Activated naive CD8-positive, alpha-beta T cell treated with anti-CD3 and anti-CD28 coated beads, Interleukin-2, amount 50 U/mL, for 16 hours (primary cell): ENCODE measurements at places on chromosomes 11 and 22.

DNA sequence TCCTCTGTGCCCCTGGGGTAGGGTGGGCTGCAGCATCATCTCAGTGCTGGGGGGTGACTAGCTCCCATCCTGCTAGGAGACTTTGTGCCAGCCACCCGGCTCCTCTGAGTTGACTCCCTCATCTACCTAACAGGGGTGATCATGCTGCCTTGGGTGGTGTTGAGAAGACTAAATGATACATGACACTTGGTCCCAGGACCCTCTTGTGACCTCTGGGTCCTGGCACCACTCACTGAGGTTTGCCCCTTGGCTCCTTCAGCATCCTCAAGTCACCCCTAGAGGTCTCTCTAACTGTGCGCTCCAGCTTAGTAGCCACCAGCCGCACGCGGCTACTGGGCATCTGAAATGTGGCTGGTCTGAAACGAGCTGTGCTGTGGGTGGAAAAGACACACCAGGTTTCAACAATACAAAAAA, 72.1 kb downstream of the LRRC32 start:
- no peak for DNase-seq

- no peak for DNase-seq
Observed at GRCh38 chr11:117819096-117820040, 5.2 kb downstream of the FXYD2 start.

DNA sequence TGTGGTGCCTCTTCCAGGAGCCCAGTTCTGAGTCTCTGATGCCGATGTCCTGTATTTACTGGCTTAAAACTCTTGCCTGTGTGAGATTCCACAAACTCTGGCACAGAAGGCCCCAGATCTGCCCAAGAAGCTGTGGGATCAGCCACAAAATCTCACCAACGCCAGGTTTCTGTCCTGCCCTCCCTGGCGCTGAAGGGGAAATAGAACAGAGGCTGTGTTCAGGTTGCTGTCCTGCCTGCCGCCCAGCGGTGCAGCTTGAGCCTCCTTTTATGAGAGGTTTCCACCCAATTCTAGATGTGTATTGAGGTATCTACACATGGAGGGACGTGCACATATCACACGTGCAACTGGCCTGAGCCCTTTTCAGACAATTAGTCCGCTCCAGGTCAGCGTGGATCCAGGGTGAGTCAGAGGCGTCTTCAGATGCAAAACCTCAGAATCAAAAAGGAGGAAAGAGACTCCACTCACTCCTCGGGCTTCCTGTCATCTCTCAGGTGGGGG, 2.2 kb downstream of the TMEM80 start:
- DNase-seq: no peak

DNA sequence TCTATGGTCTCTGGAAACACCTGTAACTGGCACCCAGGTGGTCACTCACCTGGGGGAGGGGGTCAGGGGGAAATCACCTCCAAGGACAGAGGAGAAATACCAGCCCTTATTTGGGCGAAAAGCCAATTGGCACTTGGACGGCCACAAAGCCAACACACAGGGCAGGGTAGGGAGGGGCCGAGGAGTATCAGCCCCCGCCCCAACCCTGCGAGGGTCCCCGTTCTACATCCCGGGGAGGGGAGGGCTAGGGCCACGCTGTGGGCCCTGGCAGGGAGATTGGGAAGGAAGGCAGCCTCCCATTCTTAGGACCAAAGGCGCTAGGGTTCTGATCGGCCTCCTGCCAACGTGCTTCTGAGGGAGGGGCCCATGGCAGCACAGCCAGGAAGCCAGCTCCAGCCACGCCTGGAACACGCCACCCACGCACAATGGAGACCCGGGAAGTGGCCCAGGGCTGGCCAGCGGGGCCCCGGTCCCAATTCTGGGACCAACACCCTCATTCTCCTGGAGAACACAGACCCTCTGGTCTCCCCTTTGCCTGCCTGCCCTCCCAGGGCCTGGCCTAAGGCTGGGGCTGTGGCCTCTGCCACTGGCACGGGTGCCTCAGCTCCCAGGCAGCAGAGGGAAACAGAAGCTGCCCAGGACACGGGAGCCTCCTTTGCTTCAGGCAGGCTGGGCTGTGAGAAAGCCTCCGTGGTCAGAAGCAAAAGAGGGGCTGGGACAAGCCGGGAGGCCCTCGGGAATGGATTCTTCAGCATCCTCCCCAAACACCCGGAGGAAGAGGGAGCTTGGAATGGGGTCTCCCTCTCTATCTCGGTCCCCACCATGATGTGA, 7.4 kb downstream of the CBX6 start:
- no peak for DNase-seq

DNA sequence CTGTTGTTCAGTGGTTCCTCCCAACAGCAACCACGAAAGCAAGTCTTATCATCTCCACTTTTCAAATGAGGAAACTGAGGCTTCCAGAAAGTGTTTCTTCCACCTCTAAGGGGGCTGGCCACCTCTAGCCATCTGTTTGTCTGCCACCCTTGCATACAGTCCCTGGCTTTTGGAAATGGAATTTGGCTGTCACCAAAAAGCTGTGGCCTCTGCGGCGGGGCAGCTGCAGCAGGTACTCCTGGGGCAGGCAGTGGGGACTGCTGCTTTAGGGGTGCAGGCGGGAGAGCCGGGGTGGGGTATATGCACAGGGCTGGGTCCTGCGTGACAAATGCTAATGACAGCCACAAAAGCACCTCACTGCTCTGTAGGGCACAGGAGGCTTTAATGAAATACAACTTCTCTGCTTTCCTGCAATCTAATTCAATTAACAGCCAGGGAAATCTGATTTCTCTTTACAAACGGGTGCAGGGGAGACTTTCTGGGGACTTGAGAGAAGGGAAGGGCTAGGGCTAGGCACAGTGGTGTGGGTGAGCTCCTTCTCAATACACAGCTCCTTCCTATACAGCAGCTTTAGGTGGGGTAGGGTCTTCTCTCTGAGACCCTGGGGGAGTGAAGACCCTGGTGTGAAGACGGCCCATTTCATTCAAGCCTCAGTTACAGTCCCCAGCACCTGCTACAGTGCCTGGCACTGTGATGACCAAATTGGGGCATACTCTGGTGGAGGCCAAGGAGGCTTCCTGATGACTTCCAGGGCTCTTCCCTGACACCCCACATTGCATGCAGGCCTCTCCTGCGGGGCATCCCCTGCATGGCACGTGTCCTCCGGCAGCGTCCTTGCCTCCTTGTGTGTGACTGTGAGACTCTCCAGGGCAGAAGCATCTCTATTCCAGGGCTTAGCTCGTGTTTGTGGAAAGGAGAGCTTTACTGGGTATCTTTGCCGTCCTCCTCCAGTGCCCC, 161.6 kb downstream of the CEP164 start:
- no peak for DNase-seq

DNA sequence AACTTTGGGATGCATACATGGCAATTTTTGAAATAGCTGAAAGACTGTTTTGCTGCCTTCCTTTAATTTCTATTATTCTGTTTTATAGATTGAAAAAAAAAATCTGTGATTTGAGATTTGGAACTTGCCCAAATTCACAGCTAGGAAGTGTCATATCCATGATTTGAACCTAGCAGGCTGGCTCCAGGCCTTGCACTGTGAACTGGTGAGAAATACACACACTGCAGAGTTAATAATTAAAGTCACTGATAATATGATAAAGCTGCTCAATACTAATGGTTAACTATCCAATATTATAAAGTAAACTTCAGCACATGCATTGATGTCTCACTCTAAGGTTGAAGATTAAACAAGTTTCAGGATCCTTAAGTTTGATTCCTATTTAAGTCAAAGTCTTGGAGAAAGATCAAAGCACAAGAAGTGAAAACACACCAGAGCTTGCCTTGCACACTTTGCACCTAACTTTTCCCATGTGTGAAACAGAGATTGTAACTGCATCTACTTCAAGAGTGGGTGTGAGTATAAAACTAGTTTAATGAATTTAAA, 150.6 kb upstream of the CCDC179 start:
- DNase-seq: no peak

DNA sequence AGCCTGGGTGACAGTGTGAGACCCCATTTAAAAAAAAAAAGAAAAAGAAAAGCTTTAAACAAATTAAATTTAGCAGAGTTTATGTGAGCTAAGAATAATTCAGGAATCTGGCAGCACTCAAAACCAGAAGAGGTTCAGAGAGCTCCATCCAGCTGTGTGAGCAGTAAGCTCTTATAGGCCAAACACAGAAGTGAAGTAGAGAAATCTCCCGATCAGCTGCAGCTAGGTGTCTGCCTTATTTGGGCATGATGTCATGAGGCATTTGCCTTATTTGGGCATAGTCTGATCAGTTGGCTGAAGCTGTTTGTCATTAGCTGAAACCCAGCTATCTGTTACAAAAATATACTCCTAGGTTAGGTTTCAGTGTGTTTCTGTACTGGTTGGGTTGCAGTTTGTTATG, 8.2 kb downstream of the MS4A15 start:
- DNase-seq: no peak

- DNase-seq: no peak
Observed at GRCh38 chr11:62324731-62325556, 12.3 kb upstream of the ASRGL1 start.

GRCh38 chr11:134995741-134996140, 583.7 kb upstream of the B3GAT1 start:
- DNase-seq: no peak

DNA sequence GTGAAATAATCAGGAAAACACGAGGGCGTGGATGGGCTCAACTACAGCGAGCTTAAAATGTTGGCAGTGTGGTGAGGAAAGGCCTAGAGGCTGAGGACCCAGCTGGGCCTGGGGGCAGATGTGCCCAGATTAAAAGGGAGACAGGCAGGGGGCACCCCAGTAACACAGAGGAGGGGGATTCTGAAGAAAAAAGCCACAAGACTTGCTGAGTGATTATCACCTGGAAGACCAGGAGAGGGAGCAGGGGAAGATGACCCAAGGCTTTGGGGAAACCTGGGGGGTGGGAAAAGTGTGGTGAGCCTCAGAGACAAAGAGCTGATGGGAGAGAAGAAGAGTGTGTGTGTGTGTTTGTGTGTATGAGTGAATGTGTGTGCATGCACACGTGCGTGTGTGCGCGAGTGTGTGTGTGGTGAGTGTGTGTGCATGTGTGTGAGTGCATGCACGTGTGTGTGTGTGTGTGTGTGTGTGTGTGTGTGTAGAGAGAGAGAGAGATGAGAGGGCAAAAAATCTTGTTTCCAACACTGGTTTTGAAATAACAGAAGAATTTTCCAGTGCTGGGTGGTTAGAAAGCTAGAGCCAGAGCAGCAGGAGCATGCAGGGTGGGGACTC, 500.5 kb downstream of the BUD13 start:
- no peak for DNase-seq

DNA sequence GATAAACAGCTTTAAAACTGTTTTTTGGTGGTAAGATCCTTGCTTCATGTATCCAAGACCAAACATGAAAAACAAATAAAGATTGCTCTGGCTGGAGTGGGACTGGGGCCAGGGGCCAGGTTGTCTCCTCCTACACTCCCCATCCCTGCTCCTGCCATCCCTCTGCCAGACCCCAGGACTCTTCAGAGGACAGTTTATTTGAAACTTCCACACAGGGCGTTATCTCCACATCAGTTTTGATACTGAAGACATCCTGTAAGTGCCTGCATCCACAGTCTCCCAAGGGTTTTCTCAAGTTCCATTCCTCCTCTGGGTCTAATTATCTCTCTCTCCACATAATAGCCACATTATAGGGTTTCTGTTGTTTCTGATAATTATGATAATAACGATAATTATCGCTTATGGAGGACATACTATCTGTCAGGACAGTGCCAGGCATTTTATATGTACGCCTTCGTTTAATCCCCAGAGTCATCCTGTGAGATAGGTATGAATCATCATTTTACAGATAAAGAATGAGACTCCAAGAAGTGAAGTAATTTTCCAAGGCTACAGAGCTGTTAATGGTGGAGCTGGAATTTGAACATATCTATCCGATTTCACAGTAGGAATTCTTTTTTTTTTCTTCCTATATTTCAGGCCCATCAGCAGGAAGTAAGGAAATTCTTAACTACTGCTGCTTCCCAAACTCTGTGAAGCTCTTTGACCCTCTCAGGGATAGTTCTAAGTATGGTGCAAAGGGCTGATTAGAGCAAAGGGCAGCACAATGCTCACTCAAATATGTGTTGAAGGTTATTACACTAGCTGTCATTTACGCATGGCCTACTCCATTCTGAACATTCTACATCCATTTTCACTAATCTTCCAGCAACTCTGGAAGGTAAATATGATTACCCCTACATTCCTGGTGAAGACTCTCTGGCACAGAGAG, 488.0 kb upstream of the CCDC90B start:
- DNase-seq: no peak

DNA sequence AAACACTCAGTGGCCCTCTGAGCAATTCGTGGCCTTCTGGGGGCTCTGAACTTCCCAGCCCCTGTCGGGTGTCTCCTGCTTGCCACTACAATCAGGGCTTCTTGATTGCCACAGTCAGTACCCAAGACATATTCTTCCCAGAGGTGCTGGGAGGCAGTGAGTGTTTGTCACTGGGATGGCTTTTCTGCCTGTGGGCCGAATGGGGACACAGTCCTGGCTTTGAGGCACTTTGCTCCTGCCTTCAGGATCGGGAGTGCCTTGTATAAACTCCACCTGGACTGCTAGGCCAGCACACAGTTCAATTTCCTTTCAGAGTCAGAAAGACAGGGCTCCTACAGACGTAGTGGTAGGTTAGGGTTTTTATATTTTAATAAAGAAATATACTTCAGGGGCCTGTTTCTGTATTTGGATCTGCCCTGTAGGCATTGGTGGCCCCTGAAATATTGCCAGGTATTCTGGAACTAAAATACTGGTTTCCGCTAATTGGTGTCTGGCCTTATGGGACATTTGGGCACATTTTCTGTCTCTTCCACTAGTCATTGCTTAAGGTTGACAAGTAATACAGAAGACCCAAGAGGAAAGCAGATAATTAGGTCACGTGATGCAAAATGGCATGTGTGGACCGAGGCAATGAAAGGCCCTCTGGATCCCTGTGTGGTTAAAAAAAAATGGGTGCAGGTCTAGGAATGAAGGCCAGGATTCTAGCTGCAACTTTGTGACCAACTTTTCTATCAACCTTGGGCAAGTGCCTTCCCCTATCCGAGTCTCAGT, 98.4 kb upstream of the NARS2 start:
- DNase-seq: no peak

DNA sequence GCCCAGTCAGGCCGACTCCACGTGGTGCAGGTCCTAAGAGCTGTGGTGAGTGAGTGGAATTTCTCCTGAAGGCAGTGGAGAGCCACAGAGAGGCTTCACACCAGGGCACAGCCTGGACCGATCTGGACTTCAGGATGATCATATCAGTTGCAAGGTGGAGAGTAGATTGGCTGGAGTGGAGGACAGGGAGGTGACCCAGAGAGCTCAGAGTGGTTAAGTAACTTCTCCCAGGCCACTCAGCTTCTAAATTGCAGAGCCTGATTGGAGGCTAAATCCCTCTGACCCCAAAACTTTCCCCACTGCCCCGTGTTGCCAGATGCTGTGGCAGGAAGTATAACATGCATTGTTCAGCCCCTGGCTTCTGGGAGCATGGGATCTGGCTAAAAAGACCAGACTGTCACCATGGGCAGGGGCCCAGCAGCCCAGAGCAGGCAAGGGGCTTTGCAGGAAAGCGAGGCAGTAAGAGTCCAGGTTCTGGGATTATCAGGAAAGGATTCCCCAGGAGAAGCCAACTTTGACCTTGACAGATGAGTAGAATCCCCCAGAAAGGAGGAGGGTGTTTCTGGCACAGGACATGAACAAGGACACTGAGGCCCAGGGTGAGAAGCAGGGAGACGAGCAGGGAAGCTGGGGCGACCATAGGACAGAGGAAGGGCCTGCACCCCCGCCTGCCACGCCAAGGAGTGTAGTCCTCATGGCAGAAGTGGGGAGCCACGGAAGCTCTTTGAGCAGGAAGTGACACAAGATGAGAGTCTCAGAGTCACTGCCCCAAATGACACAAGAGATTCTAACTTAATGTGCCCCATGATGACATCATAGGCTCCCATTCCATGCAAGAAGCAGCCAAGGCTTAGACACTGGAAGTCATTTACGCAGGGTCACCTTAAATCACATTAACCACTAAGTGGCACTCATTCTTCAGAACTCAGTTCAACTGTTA, 4.8 kb downstream of the SLC35C1 start:
- DNase-seq: no peak

- DNase-seq: no peak
Observed at GRCh38 chr11:79393362-79394043, 47.3 kb downstream of the TENM4 start.
